Karpas-422 (cell line): ENCODE measurements at places on chromosomes 2 and 18.

- no peak for DNase-seq
These were observed 15.5 kb upstream of the CDC42EP3 start for GRCh38 chr2:37686792-37687526.

- peak; percentile 38 for DNase-seq
These were observed 26.9 kb upstream of the GLS start for GRCh38 chr2:190853531-190854383.

DNA sequence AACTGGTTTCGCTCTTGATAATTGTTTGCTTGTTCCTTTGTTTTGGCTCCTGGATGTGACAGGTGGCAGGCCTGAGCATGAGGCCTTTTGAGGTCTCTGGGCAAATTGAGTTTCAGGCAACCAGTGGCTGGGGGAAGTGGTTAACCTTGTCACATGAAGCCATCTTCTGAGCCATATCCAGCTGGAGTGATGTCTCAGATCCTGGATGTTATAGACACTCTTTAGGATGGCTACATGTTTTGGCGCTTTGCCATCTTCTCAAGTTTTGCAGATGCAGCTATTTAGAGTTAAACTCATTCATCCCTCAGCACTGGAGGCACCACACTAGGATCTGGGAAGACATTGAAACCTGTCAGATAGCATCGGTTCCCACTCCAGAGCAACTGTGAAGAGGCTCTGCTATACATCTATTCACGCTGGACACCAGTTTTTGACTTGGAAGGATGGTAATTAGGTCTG, 25.3 kb upstream of the TACR1 start:
- no peak for DNase-seq

DNA sequence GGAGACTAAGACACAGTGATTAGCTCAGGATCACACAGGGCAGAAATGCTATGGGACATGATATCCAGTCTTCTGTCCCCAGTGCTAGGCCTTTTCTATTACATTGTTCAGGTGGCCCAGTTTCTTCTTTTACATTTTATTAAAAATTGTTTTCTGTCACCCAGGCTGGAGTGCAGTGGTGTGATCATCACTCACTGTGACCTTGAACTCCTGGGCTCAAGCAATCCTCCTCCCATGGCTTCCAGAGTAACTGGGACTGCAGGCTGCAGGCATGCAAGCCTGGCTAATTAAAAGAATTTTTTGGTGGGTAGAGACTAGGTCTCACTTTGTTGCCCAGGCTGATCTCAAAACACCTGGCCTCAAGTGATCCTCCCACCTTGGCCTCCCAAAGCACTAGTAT, 15.4 kb downstream of the PDK1 start:
- no peak for DNase-seq

- DNase-seq, result peak; percentile 79
These were observed 43.4 kb upstream of the ANKRD62 start for GRCh38 chr18:12049978-12050811.

- peak; percentile 74 for DNase-seq
These were observed 11.5 kb upstream of the SLC11A1 start for GRCh38 chr2:218370410-218371063.

- no peak for DNase-seq
These were observed 55.2 kb downstream of the EIPR1 start for GRCh38 chr2:3322311-3322970.

- no peak for DNase-seq
These were observed 14.9 kb downstream of the FBLN7 start for GRCh38 chr2:112153179-112153490.

GRCh38 chr2:228690681-228691080, 509.2 kb upstream of the SPHKAP start:
- no peak for DNase-seq

DNA sequence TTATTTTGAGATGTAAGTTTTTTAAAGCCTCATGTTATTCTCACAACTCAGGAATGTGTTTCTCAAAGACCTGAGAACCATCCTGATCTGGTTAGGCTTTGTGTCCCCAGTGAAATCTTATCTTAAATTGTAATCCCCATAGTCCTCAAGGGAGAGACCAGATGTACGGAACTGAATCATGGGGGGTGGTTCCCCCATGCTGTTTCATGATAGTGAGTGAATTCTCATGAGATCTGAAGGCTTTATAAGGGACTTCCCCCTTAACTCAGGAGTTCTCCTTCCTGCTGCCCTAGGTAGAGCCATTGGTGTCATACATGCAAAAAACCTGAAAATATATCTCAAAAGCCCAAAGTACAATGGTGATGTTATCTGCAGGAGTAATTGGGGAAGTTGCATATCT, 836.7 kb downstream of the CBLN2 start:
- DNase-seq, result no peak

- no peak for DNase-seq
These were observed 72.1 kb upstream of the CAB39 start for GRCh38 chr2:230640540-230641011.

DNA sequence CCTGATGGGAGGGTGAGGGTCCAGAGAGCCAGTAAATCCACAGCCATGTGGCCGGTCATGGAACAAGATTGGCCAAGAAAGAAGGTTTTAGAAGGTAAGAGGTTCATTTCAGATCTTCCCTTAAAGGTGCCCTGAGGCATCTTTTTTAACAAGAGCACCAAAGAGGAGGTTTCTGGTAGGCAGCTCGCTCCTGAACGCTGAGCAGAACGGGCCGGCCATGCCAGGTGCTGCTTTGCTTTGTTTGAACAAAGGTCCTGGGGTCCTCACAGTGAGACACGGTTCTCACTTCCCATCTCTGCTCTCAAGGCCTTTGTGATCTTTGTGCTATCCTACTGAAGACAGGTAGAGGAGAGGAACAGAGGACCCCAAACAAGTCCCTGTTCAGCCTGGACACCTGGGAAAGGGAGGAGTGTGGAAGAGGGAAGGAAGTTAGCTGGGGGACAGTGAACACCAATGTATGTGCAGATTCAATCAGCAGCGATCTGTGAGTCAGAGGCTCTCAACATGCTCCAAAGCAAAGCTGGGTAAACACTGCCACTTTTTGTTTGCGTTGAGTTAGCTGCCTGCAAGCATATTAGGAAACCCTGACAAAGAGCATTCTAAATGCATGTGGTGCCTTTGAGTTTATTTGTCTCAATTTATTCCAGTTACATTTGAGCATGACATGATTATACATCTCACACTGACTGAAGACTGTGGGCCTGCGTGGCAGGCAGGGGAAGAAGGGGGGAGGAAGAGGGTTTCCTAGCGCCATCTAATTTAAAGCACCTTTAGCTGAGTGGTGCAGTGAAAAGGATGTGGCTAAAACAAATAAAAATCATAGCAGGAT, 102.4 kb downstream of the ASB1 start:
- no peak for DNase-seq

DNA sequence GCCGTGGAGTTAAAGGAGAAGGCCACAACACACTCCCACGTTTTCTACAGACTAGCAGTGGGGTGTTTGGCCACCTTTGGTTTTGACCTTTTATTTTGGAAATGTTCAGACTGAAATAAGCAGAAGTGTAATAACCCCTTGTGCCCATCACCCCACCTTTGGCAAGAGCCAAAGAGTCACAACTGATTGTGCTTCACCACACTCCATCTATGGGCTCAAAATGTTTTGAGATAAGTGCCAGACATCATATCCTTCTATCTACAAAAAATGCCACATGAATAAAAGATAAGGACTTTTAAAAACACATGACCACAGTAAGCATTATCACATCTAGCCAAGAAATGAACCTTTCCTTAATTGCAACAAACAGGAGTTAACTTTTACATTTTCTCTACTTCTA, 9.9 kb upstream of the GPR35 start:
- DNase-seq, result no peak

DNA sequence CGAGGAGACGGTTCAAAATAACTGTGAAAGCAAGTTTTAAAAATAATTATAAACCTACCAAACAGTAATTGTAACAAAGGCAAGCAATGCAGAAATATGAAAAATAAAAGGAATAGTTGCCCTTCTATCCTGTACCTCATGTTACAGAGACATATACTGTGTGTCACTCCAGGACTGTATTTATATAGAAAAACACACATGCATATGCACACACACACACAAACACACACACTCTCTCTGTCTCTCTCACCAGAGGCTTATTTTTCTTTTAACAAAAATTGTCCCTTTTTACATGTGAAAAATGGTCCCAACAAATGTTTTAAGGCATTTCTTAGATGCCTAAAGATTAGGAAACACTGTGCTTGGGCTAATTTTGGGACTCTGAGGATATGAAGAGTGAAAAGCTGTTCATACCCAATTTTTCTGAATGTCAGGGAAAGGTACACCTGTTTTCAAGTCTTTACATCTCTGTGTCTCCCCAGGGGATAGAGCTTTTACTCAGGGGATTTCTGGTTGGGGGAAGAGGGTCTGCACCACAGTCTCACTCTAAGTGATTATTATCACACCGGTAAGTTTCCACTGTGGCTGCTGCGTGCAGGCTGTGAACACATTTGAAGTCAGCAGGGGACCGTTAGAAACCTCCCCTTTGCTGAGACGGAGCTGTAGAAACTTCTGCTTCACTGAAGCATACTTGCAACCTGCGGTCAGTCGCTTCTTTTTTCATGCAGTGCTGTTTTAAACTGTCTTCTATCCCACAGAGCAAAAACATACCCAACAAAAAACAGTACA, 51.4 kb upstream of the SPAG16 start:
- DNase-seq, result no peak

DNA sequence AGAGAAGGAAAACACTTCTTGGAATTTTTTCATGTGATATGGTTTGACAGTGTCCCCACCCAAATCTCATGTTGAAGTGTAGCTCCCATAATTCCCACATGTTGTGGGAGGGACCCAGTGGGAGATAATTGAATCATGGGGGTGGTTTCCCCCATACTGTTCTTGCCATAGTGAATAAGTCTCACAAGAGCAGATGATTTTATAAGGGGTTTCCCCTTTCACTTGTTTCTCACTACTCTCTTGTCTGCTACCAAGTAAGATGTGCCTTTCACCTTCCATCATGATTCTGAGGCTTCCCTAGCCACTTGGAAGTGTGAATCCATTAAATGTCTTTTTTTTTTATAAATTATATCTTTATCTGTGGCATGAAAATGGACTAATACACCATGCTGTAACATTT, 250.7 kb downstream of the LPIN1 start:
- no peak for DNase-seq

DNA sequence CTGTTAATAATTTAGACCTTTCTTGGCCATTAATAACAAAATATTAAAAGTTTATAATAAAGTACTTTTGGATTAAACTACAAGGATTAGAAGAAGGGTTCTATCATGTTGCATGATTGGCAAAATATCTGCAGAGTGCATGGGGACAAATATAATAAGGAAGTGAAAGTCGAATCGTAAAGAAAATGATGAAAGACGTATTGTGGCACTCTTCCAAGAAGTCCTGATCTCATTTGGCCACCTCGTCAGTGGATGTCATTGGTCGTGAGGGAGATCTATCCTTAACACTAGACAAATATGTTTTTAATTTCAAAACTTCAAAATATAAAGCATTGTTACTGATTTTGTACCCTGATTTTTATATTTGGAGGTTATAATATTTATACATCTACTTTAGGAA, 197.7 kb upstream of the STON1 start:
- peak; percentile 90 for DNase-seq

GRCh38 chr2:235636546-235636945, 142.7 kb downstream of the AGAP1 start:
- no peak for DNase-seq

DNA sequence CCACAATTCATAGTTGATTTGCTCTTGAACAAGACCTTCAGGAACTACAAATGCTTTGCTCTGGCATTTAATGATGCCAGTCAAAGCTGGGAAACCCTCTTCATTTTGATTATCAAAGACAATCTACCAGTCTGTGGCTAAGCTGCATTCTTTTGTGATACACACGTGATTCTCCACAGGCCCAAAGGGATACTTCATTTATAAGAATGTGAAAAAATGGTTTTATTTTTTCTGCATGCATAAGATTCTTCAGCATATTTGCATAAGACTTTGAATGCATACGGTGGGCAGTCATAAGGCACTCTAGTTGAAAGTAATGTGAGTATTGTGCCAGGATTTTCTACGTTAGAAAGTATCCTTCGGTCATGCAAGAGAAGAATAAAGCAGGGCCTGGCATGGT, 33.0 kb upstream of the ARL5A start:
- no peak for DNase-seq

- DNase-seq, result no peak
These were observed 9.5 kb upstream of the SLC1A4 start for GRCh38 chr2:64979744-64980143.

GRCh38 chr2:201254081-201254730, 6.1 kb upstream of the CASP8 start:
- no peak for DNase-seq

DNA sequence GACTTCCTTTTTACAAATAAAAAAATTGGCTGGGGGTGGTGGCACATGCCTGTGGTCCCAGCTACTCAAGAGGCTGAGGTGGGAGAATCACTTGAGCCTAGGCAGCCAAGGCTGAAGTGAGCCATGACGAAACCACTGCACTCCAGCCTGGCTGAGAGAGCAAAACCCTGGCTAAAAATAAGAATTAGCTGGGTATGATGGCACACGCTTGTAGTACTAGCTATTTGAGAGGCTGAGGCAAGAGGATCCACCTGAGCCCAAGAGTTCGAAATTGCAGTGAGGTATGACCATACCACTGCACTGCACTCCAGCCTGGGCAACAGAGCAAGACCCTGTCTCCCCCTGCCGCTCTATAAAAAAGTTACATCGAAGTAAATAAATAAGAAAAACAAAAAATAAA, 33.7 kb downstream of the GFPT1 start:
- no peak for DNase-seq

DNA sequence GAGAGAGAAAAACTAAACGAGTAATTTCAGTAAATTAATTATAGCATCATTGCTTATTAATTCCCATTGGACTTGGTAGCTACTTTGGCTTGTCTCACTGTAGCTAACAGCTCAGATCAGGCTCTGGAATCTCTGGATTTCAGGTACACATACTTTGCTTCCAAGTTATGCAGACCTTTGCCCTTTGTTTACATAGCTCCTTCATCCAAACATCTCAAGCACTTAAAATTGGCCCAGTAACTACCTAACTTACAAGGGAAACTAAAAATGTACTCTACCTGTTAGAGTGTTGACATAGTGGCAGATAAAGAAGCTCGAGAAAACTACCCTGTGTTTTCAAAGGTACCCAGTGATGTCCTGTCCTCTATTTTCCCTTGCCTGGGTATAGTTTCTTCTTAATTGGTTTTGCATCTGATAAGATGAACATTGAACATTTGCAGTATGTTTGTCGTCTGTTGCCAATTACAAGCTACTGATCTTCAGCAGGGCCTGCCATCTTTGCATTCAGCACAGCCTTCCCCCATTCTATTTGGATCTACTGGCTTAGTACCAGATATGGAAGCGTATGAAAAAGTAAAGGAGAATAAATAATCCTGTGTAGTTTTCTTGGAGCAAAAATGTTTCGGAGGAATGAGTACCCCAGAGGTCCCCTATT, 601.5 kb upstream of the FANCL start:
- no peak for DNase-seq
